ENCODE measurements at places on chromosomes 4 and X.

- no peak for DNase-seq
These were observed 173.0 kb downstream of the COX18 start for GRCh38 chr4:72896515-72896914.

DNA sequence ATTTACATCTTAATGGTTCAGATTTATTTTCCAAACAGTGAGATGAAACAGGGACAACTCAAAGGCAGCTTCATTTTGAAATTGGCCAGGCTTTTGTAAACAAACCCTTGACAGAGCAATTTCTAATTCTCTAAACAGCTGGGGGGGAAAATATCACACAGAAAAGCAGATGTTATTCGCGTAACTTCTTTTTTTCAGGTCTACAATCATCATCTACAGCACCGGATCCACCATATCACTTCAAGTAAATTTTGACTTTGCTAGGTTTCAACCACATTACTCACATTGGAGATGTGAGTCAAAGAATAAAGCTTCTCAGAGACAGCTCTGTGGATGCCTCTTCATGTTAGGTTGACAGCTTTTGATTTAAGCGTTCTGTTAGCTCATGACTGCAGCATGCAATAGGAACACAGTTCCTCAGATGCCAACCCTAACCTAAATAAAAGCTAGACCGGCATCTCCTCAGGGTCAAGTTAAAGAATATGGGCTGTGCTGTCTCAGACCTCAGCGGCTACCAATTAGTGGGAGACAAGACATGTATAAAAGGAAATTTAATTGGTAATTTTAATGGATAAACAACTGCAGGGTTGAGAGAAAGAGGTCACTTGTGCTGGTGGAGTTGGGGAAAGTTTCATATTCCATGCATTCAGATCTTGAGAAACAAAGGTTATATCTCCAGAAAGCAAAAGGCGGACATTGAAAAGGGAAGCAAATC is 26.8 kb downstream of the AMELX start:
- DNase-seq, result no peak

GRCh38 chr4:42101446-42101975 is 50.9 kb downstream of the BEND4 start:
- no peak for DNase-seq

DNA sequence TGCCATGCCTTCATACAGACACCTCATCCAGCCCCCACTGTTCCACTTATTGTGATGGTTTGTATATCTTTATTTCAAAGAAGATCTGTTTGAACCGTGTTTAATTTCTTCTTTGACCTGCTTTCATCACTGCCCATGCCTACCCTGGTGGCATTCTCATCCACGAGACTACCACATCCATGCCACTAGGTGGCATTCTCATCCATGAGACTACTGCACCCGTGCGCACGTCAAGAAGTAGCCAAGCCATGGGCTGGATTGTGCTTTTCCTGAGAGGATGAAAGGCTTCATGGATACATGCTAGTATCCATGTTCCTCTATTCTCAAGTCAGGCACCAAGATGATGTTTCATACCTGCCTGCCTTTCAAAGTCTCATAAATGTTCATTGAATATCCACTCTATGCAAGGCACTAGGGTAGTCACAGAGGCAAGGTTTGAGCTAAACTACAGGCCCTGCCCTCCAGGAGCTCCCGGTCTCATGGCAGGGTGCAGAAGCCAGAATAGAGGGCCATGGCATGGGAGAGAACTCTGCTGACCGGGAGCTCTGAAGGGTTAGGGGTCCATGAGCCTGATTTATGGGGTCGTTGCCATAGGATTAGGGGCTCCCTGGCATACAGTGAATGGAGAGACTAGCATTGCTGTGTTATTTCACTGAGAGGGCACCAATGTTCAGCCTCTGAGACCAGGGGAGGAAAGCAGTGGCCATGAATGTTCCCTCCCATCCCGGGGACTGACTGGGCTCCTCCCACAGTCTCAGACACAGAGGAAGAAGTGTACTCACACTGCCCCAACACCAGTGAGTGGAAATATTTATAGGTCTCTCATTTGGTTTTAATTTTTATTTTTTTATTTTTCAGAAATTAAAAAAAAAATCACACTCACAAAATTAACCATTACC is 24.8 kb upstream of the EOLA2 start:
- DNase-seq, result peak; percentile 81

DNA sequence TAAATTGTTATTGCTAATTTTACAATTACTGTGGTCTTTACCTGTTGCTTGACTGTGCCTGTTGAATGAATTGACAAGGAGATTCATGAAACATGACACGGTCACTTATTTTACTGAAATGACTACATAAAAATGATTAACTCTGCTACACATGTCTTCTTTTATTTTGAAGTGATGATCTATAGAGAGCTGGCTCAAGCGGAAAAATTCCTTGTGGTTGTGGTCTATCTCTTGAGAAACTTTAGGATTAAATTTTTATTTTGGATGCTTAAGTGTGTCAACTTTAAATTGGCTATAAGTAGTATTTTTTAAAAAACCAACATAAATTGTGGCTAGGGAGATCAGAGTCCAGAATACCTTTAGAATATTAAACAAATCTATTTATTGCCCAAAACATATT is 131.8 kb upstream of the PITX2 start:
- DNase-seq, result no peak

GRCh38 chr4:177974461-177974860 is 532.2 kb upstream of the AGA start:
- peak; percentile 25 for DNase-seq

DNA sequence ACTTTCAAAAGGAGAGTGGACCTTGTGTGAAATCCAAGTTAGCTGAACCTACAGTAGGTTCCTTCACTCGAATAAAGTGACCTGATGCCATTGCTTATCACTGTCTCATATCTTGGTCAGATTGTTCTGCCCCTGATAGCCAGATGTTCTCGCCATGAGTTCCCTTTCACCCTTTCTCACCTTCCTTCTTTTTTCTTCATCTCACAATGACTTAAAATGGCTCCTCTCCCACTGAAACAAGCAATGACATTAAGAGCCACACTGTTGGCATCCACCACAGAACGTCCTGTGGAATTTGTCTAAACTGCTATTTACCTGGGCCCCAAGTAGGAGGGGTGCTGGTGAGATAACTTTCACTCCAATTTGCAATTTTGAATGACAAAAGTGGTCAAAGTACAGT is 227.6 kb upstream of the PPP1R2C start:
- no peak for DNase-seq

GRCh38 chr4:21376176-21376575 is 572.4 kb downstream of the KCNIP4 start:
- no peak for DNase-seq

Data from DMS53 (cell line).